ENCODE measurements at places on chromosomes 5 and 9.

GRCh38 chr5:157106630-157107461, 2.0 kb downstream of the HAVCR2 start:
- DNase-seq, result no peak

DNA sequence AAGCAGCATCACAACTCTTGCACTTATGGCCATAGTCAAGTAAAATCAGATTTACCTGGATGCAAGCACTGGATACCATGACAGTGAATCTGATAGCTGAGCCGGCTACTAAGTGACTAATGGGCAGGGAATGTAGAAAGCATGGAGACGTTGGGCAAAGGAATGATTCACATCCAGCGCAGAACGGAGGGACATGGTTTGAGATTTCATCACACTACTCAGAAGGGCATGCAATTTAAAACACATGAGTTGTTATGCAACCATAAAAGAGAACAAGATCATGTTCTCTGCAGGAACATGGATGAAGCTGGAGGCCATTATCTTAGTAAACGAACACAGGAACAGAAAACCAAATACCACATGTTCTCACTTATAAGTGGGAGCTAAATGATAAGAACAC, 169.1 kb upstream of the PIK3R1 start:
- DNase-seq, result no peak

- DNase-seq, result no peak
These were observed 4.3 kb downstream of the CSNK1A1 start for GRCh38 chr5:149546974-149547373.

DNA sequence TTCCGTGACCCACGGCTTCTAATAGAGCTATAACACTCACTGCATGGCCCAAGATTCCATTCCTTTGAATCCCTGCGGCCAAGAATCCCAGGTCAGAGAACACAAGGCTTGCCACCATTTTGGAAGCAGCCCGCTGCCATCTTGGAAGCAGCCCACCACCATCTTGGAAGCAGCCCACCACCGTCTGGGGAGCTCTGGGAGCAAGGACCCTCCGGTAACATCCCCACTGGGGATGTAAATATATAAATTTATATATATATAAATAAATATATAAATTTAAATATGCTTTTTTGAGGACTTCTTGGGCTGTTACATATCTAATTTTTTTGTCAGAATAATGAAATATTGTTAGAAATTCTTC, 122.4 kb downstream of the FAM170A start:
- DNase-seq, result no peak

- no peak for DNase-seq
These were observed 51.0 kb downstream of the ADAMTS2 start for GRCh38 chr5:179294131-179294780.
